ENCODE measurements at places on chromosomes 6 and 20. TPM values are rescaled to one million over a fixed set of nuclear protein-coding genes. Genes with fewer than 3 reads are reported as not detected.
A peak's percentile ranks its signal among the peaks of the same experiment; 100 is the strongest.

DNA sequence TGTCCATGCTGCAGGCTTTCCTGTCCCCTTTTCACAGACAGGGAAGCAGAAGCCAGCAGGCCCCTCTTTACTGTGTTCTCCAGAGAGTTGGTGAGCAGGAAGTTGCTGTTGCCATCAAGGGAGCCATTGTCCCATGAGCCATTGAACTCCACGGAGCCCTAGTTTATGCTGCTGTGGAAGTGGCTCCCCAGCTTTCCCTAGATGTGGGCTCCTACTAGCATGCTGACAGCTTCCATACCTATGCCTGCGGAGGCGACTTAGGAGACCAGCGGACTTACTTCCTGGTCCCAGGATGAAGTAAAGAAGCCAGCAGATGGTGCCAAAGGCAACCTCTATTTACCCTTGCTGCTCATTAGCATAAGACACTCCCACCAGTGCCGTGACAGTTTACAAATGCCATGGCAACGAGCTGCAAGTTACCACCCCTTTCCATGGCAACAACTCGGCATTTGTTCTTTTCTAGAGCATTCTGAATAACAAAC, 30.8 kb upstream of the FKBP1A start:
- DNase-seq = peak; percentile 24

DNA sequence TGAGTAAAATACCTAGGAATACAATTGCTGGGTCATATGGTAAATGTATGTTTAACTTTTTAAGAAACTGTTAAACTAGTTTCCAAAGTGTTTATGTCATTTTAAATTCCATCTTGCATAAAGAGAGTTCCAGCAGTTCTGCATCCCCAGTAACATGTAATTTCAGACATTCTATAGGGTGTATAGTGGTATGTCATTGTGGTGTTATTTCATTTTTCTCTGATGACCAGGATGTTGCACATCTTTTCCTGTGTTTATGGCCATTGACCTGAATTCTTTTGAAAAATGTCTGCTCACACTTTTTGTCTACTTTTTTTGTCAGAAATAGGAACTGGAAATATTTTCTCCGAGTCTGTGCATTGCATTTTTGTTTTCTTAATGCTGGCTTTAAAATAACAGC, 128.9 kb downstream of the TMEM200A start:
- DNase-seq = no peak

- DNase-seq = no peak
Observed at GRCh38 chr6:164832410-164832809, 477.0 kb downstream of the C6orf118 start.

DNA sequence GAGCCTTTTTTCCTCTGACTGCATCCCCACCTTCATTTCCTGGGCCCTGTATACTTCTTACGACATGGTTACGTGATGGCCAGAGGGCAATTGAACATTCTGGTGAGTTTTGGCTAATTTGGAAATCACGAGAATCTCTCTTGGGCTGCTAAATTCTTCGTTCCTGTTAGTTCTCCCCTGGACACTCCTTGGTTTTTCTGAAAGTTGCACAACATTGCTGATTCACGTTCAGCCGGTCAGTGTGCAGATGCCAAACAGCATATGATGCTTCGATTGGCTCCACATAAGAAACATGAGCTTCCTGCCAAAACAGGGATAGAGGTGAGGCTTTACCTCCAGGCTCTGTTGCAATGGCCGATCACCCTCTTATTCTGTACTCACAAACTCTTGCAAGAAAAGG, 119.4 kb upstream of the LY86 start:
- peak; percentile 45 for DNase-seq

DNA sequence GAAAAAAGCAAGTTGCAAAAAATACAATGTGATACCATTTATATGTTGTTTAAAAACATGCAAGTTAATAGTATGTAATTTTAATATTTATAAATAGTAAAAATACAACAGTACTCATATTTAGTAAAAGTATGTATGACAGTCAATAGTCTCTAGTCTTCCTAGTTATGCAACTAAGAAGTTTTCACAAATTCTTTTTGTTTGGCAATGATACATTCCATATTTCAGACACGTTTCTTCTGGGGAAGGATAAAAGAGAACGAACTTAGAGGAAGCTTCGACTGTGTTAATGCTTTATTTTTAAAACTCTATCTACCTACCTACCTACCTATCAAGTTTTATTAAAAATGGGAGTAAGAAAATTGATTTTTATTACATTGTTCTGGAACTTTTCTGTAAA, 77.7 kb downstream of the UBE3D start:
- DNase-seq = no peak

DNA sequence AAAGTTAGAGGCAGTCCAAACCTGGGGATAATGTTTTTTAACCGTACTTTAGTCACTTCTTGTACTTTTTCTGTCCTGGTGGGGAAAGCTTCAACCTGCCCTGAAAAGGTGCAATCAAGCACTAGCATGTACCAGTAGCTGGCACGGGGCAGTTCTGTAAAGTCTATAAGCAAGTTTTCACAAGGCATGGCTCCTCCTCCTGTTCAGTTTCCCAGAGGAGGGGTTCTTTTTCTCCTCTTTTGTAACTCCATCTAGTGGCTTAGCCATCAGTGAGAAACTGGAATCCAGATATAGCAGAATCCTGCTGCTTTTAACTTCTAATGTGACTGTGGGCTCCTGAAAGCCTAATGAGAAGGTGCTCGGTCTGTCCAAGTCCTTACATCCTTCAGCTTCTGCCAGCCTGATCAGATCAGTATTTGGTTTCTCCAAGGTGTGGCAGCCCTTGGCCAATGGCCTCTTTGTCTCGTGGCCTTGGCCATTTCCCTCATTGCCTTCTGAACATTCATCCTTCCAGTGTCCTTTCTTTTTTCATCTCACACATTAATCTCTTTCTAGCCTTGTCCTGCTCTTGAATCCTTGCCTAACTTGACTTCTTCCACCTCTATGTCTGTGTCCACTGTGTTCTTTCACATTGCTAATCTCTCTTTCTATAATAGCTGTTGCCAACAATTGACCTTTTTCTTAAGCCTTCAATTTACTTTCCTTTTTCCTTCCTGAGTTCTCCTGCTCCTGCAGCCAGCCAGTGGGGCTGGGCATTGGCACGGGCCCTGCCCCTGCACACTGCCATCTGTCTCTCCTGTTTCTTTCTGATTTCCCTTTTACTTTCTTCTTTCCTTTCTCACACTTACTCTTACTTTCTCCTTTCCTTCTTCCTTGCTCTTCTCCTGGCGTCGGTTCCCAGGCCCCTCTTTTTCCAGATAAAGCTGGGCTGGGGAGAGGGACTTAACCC, 222.0 kb upstream of the SYNCRIP start:
- peak; percentile 17 for DNase-seq

GRCh38 chr6:70277470-70277869, 25.4 kb downstream of the COL9A1 start:
- peak; percentile 11 for DNase-seq

DNA sequence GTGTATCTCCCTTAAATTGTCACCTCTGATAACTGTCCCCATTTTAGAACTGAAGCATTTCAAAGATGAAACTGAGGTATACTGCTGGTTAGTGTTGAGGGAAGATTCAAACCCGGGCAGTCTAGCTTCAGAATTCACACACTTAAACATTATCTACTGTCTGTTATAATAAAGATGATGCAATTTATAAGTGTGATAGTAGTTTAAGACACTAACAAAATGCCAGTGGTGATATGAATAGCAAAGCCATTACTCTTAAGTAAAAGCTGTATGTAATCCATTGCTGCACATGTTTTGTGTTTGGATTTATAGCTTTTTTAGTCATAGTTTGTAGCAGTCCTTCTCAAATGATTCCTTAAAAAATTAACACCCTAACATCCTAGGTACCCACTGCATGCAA, 19.8 kb downstream of the USP45 start:
- DNase-seq = no peak

- peak; percentile 22 for DNase-seq
Observed at GRCh38 chr6:119119989-119120388, 41.5 kb upstream of the FAM184A start.

DNA sequence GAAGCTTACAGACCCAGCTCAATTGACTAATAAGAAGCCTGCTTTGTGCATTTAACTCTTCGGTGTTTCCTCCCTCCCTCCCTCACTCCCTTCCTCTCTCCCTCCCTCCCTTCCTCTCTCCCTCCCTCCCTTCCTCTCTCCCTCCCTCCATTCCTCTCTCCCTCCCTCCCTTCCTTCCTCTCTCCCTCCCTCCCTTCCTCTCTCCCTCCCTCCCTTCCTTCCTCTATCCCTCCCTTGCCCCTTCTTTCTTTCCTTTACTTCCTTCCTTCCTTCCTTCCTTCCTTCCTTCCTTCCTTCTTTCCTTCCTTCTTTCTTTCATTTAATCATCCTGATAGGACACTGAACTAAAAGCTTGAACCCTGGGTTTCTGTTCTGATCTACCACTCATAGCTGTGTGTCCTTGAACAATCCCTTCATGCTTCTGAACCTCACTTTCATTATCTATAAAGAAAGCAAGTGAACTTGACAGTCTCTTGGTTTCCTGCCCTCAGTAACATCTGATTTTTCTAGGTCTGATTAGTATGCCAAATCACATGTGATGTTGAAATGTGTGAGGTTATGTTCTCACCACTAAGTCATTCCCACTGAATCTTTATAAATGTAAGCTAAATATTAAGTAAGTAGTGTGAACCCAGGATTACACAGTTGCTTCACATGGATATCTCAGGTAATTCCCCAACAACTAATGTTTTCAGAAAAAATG, 132.3 kb upstream of the BMP2 start:
- no peak for DNase-seq

The DEFB123 gene
- not detected for total RNA-seq

The CST7 gene
- total RNA-seq = not detected

The CD83 gene
- 20.1 TPM for total RNA-seq

The SLC35A1 gene
- total RNA-seq = 22.6 TPM

The GTSF1L gene
- not detected for total RNA-seq
